ENCODE measurements at places on chromosomes 3 and 15.
A peak's percentile ranks its signal among the peaks of the same experiment; 100 is the strongest.

DNA sequence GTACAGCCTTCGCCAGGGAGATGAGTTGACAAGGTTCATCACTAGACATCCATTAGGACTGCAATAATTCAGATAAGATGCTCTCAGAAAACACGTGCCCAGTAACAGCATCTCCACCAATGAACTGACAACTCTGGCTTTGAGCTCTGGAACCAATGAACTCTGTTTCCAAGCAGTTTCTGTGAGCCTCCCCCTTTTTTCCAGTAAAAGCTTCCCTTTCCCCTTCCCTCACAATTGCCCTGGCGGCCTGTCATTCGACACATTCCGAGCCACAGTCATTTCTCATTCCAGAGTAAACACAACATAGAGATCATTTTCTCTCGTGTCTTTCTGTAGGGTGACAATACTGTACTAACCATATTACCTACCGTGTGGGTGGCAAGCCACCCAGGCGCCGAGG, 3.6 kb downstream of the PLA2G4D start:
- no peak for DNase-seq

DNA sequence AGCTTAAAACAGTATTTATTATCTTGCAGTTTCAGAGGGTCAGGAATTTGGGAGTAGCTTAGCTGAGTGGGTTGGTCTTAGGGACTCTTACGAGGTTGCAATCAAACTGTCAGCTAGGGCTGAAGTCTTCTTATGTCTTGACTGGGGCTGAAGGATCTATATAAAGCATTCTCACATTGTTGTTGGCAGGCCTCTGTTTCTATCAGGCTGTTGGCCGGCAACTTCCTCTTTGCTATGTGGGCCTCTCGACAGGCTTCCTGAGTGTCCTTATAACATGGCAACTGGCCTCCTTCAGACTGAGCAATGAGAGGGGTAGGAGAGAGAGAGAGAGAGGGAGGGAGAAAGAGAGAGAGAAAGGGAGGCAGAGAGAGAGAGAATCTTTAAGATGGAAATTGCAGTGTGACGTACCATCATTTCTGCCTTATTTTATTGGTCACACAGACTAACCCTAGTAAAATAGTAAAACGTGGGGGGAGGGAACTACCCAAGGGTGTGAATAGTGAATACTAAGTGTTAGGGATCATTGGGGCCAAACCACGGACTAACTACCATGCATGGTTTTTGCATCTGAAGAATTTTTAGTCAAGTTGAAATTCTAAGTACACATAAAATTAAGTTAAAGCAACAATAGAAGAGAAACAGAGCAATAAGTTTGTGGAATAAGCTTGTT, 16.1 kb downstream of the FGF7 start:
- DNase-seq: no peak

GRCh38 chr3:102026656-102027055, 177.3 kb downstream of the NFKBIZ start:
- no peak for DNase-seq

GRCh38 chr3:197017003-197017402, 12.6 kb downstream of the MELTF start:
- no peak for DNase-seq

DNA sequence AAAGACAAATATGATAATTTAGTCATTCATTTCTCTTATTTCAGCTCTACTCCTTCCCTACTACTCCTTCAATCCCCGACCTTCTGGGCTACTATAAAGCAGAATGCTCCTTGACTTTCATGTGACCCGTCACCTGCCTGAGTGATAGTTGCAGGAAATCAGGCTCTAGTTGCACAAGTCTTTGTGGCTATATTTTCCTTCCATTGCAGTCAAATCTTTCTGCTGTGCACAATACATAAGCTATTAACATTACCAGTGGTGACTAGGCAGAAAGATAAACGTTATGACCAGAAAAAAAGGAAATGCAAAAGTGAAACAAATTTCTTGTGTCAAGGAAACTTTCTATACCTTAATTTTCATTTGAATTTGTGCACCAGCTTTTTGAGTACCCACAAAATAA, 2.3 kb downstream of the SUCNR1 start:
- no peak for DNase-seq

GRCh38 chr3:100150473-100150872, 36.2 kb upstream of the FILIP1L start:
- no peak for DNase-seq

DNA sequence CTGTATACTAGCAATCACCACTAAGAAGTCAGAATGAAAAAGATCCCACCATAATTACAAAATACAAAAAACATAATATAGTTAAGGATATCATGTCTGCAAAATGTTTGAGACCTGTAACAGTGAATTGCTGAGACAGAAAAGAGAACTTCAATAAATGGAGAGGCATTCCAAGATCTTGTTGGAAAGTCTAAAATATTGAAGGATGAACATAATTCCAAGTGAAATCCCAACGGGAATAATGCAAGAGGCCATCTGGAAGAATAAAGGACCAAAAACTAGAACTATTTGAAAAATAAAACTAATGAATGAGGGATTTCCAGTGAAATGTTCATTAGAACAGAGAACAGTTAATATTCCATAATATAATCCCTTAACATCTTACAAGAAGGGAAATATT, 110.9 kb downstream of the COL6A6 start:
- DNase-seq: no peak

DNA sequence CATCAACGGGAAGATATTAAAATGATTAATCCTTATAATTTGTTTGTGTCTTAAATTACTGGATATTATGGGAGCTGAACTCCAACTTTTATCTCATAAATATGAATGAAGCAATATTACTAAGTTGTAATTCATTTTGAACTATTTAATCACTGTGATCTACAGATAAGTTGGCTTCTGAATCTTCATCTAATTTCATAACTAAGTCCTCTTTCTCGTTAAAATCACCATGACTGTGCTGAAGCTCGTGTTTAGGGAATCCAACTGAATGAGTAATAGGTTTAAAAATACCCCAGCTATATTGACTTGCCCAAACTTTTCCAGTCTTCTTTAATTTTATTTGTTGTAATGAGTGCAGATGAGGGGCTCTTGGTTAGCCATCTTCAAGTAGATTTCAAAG, 14.1 kb downstream of the MDFIC2 start:
- DNase-seq: no peak

DNA sequence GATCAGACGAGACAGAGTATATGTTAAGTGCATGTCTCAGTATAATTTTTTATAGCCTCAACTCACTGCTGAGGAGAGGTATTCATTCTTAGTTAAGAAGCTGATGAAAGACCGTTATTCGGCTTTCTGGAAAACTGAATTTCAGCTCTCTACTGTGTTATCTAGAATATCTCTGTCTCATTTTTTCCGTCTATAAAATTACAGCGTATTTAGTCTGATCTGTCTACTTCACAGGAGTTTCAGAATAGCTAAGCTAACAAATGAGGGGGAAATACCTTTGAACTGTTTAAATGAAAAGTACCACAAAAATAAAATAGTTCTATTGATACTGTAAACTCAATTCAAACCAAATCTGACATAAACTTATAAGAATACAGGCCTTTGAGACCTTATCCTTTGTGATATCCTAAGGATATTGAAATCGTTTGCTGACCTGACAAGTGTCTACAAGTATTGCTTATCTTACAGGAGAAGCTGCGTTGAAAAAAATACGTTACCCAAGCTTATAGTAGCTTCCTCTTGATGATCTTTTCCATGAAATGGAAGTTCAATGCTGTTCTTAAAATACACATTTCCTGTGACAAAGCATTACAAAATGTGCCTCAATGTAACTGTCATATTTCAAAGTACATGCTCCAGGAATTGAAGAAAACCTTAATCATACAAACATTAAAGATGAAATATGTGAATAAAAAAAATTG, 104.6 kb downstream of the IL1RAP start:
- DNase-seq: no peak

DNA sequence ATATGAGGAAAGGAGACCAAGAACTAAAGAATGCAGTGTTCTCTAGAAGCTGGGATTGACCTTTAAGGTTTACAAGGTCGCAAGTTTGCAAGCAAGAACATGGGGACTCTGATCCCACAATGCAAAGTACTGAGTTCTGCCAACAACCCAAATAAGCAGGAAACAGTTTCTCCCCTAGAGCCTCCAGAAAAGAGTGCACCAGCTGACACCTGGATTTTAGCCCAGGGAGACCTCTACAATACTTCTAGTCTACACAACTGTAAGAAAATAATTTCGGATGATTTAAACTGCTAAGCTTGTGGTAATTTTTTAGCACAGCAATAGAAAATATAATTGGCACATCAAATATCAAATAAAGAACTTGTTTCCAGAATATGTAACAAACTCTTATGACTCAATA, 46.4 kb downstream of the EHHADH start:
- no peak for DNase-seq

- no peak for DNase-seq
These were observed 155.0 kb upstream of the STRIT1 start for GRCh38 chr3:155448531-155448930.

DNA sequence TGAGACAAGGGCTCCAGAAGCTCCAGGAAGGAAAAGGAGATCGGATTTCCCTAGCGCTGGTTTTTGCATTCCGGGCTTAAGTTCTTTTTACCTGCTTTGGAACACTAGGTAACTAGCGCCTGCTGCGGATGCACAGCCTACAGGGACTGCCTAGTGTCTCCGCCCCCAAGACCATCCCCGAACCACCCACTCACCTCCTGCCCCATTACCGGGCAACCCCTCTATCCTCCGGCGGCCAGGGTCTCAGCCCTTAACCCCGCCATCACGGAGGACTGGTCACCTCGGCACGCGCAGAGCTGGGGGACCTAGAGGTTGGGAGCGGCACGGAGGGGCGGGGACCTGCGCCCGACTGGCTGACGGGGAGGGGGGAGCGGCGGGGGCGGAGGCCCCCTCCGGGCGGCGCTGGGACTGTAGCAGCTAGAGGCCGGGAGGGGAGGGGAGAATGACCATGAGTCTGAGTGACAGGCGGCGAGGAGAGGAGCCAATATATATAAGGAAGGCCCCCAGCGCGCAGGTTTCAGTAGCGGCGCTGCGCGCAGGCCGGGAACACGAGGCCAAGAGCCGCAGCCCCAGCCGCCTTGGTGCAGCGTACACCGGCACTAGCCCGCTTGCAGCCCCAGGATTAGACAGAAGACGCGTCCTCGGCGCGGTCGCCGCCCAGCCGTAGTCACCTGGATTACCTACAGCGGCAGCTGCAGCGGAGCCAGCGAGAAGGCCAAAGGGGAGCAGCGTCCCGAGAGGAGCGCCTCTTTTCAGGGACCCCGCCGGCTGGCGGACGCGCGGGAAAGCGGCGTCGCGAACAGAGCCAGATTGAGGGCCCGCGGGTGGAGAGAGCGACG, at the start of gene DLL4:
Gene DLL4 (plus strand): TSS at position 520 of the 839 bp plus-strand sequence. CDS start 329 bp downstream, outside the sequence.
- DNase-seq: no peak

DNA sequence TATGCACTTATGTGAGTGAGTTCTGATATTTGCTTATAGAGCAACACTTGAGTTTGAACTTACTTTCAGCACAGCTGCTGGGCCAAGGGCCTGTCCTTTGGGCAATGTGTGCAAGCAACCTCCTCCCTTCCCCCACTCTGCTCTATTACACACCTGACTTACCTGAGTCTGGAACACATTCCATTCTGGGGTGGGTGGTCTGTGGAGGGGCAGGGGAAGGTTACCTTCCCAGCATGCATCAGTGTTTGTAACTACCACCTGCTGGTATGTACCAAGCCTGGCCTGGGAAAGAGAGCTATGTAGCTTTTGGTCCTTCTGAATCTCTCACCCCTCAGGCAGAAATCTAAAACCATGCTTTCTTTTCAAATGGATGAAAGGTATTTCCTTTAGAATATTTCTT, 103.0 kb downstream of the ISL2 start:
- no peak for DNase-seq

DNA sequence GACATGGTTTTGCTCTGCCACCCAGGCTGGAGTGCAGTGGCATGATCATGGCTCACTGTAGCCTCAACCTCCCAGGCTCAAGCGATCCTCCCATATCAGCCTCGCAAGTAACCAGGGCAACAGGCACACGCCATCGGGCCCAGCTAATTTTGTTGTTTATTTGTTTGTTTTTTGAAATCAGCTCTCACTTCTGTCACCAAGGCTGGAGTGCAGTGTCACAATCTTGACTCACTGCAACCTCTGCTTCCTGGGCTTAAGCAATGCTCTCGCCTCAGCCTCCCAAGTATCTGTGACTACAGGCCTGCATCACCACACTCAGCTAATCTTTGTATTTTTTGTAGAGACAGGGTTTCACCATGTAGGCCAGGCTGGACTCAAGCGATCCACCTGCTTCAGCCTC, 26.3 kb upstream of the PLCH1 start:
- DNase-seq: no peak

DNA sequence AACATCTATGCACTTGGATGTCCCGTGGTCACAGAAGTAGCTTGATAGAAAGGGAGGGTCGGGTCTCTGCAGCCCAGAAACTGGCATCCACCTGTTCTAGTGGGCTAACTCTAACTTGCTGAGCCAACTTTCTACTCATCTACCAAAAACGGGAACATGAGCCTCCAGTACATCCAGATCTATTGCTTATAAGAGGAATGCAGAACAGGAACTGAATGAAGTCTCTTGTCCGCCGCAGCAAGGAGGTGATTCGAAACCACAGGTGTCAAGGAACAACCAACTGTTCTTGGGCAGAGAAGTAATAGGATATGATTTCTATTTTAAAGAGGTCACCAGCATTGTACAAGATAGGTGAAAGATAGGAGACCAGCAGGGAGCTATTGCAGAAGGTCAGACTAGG, 17.9 kb downstream of the TERC start:
- DNase-seq: no peak

GRCh38 chr3:13219902-13220296, 146.7 kb upstream of the IQSEC1 start:
- no peak for DNase-seq

- DNase-seq: no peak
These were observed 546.1 kb downstream of the NTRK3 start for GRCh38 chr15:87710406-87710805.

DNA sequence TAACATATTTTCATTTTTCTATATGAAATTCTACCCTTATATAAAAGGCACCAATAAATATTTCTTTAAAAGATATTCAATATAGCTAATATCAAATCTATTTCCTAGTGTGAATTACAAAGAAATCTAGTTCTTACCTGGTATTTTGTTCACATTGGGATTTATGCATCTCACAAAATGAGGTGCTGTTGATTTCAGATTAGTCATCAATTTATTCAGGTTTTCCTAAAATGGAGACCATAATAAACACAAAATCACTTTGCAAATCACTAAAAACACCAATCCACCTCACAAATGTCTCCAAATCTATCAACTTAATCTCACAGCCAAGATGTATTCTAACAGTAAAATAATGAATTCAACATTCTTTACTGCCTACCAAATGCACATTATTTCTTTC, 51.2 kb downstream of the MYH15 start:
- DNase-seq: no peak

DNA sequence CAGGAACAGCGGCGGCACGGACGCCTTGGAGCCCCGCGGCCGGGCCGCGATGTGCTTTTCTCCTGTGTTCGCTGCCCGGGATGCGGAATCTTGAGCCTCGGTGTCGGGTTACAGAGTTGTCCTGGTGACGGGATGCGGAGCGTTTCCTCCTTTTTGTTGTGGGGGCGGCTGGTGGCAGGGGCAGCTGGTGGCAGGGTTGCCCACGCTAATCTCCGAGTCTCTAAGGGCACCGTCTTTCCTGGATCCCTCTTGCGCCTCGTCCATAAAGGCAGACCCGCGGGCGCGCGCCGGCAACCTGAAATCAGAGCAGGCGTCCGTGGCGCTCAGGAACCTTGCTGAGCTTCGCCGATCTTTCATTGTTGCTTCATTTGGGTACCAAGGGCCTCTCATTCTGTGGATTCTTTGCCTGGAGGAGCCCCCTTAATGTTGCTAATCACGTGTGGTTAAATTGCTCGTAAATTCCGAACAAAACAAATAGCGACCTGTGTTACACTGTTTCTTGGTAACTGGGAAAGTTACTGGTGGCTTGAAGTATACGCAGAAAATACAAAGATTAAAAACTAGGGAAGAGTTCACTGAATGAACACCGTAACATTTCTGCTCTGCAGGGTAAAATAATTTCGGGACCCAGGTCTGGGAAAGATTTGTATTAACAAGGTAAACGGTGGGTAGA, 844 bp upstream of the PFN2 start:
- DNase-seq: peak; percentile 5
